GM04504 (cell line): ENCODE measurements at places on chromosomes 13 and 19.

DNA sequence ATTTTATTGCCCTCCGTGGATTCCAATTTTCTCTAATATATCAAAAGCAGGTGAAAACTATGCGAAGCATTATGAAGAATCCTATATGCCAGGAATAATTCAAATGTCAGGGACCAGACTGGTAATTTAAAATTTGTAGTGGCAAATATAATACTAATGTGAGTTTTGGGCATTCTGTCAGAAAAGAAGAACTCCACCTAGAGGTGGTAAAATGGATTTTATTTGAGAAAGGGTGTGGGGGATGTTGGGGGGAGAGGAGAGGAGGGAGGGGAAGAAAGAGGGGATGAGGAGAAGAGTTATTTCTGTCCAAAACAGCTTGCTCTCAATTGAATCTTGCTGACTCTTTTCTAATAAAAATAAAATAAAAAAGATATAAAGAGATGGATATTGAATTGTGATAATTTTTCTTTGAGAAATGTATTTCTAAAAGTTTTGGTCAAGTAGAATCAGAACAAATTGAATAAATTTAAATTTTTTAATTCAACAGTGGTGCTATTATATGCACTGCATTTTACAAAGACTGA, 929.3 kb upstream of the SLITRK5 start:
- no peak for DNase-seq

GRCh38 chr19:51375504-51376221, 3.2 kb upstream of the NKG7 start:
- no peak for DNase-seq

DNA sequence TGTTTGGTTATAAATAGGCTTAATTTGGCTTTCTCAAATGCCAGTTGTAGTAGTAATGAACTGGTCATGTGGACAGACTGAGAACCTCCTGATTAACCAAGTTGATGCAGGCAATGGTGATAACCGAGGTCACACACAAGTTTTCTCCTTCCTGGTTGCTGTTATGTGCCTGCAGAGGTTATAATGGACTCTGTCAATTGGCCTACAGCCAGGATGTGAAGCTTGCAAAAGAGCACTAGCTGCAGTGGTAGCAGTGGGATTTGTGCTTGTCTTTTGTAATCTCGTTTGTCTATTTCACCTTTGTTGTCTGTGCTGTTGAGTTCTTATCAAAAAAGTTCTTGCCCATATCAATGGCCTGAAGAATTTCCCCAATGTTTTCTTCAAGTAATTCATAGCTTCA, 20.6 kb downstream of the OR10H3 start:
- DNase-seq, result no peak

GRCh38 chr19:35105411-35106290, 10.0 kb upstream of the FXYD3 start:
- no peak for DNase-seq

DNA sequence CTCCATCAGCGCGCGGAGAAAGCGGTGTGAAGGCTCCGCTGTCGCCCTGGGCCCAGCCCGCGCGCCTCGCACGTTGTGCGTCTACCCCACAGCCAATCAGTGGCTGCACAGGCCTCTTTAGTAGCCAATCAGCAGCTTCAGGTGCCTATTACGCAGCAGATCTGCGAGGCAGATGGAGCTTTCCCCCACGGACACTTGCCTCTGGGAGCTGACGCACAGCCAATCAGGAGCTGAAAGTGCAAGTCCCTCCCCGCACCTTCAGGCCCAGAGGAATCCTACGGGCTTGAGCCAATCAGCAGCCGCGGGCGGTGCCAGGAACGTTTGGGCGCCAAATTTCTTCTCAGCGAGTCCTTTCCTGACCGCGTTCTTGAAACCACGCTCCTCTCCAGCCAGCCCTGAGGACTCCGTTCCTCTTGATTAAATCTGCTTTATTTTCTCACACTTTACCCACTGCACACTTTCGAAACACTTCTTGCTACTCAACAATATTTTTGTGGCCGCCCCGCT, 39.9 kb downstream of the SIGLEC7 start:
- DNase-seq, result no peak

DNA sequence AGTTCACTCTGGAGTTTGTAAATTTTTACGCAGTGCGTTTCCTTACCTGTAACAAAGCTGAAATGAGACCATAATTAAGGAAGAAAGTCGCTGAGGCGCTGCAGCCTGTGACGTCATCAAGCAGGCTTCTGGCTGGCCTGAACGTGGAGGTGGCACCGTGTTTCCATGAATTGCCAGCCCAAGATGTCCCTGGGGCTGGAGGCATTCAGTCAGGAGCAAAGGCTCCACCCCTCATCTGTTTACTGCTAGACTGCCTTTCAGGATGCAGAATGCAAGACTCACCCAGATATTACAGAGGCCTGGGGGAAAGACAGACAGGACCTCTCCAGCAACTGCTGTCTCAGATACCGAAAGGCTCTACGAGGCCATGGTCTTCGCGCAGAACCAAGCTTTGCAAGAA, 424.6 kb downstream of the TSHZ3 start:
- no peak for DNase-seq

DNA sequence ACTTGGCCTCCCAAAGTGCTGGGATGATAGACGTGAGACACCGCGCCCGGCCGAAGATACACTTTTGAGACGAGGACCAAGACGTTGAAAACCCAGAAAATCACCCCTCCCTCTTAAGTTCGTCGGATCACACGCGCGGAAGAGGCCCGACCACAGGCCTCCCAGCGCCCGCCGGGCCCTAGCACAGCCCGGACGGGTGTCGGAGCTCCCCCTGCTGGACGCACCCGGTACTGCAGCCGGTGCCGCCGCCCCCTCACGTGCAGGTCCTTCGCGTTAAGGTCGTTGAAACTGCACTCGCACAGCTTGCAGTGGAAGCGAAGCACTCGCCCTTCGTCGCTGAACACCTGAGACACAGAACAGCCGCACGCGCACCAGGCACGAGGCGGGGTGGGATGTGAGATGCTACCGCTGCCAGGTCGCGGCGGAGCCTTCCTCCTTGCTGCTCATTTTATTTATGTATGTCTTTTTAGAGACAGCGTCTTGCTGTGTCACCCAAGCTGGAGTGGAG, 35.7 kb upstream of the MATK start:
- no peak for DNase-seq

- no peak for DNase-seq
Measured at GRCh38 chr19:49651820-49652550, 10.0 kb downstream of the SCAF1 start.

- no peak for DNase-seq
Measured at GRCh38 chr13:114122591-114123211, 9.7 kb downstream of the RASA3 start.

DNA sequence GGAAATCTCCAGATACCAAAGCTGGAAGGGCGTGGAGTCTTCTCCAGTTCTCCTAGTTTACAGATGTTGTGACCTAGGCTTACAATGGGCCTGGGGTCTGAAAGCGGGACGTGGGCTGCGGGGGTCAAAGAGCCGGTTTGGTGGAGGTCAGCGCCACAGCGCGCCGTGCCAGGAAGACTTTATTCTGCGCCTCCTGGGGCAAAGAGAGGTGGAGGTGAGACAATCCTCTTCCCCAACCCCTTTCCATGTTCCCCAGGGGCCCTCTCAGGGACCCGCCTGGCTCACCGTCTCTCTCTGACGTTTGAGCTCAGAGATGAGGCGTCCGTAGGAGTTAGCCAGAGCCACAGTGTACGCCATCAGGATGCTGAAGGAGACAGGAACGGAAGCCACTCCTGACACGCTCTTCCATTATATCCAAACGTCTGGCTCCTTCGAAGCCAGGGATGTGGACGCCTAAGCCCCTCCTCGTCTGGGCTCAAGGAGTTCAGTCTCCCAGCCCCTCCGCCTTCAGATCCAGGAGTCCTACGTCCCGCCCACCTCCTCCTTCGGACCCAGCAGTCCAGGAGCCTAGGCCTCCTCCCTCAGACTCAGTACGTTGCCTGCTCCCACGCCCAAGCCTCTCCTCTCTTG, 776 bp upstream of the LENG1 start:
- no peak for DNase-seq

DNA sequence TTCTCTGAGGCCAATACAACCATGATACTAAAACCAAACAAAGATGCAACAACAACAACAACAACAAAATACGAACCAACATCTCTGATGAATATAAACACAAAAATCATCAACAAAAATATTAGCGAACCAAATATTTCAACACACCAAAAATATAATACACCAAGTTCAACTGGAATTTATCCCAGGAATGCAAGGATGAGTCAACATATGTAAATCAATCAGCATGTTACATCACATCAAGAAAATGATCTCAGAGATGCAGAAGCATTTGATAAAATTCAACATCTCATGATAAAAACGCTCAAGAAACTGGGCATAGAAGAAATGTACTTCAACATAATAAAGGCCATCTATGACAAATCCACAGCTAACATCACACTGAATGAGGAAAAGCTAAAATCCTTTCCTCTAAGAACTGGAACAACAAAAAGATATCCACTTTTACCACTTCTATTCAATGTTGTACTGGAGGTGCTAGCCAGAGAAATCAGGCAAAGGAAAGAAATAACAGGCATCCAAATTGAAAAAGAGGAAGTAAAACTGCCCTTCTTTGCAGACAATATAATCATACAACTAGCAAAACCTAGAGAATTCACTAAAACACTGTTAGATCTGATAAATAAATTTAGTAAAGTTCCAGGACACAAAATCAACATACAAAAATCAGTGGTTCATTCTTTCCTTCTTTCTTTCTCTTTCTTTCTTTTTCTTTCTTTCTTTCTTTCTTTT, 2448.7 kb upstream of the PCDH20 start:
- DNase-seq, result no peak

DNA sequence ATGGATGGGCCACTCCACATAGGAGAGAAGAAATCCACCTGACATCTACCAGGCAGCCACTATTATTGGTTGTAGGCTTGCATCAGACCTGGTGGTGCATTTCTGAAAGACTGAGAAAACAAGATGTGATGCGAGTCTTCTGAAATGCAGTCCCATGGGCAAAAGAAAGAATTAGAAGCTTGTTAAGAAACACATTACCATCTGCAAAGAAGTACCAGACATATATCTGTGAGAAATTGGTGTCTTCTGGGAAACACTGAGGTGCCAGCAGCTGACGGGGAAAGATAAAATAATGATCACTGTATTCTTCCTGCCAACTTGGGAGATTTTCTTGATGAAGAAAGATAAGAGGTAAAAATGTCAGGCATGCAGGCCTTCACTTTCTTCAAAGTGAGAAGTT, 14.4 kb downstream of the AMER2 start:
- no peak for DNase-seq

- no peak for DNase-seq
Measured at GRCh38 chr19:44113784-44114390, 688 bp downstream of the ZNF225 start.

- DNase-seq, result no peak
Measured at GRCh38 chr19:53101518-53101917, 1.7 kb downstream of the ZNF160 start.

DNA sequence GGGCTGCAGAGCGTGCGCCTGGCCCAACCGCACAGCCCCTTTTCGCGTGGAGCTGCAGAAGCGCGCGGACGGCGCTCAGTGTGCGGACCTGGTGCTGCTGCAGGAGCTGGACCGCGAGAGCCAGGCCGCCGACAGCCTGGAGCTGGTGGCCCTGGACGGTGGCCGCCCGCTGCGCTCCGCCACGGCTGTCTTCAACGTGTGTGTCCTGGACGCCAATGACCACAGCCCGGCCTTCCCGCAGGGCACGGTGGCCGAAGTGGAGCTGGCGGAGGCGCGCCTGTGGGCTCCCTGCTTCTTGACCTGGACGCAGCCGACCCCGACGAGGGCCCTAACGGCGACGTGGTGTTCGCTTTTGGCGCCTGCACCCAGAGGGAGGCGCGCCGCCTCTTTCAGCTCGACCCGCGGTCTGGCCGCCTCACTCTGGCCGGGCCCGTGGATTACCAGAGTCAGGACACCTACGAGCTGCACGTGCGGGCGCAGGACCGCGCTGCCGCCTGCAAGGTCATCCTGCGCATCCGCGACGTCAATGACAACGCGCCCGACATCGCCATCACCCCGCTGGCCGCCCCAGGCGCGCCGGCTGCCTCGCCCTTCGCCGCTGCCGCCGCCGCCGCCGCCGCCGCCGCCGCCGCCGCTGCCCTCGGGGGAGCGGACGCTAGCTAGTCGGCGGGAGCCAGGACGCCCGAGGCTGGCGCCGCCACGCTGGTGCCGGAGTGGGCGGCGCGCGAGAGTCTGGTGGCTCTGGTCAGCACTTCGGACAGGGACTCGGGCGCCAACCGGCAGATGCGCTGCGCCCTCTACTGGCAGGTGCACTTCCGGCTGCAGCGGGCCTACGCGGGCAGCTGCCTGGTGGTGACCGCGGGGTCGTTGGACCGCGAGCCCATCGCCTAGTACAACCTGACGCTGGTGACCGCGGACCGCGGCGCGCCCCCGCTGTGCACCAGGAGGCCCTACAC, 172.2 kb downstream of the OLFM4 start:
- no peak for DNase-seq

- DNase-seq, result no peak
Measured at GRCh38 chr19:9566729-9567128, 17.6 kb downstream of the ZNF121 start.

- DNase-seq, result no peak
Measured at GRCh38 chr19:50565984-50566903, 2.0 kb downstream of the LRRC4B start.

GRCh38 chr19:6694147-6694815, 24.3 kb upstream of the TNFSF14 start:
- no peak for DNase-seq

DNA sequence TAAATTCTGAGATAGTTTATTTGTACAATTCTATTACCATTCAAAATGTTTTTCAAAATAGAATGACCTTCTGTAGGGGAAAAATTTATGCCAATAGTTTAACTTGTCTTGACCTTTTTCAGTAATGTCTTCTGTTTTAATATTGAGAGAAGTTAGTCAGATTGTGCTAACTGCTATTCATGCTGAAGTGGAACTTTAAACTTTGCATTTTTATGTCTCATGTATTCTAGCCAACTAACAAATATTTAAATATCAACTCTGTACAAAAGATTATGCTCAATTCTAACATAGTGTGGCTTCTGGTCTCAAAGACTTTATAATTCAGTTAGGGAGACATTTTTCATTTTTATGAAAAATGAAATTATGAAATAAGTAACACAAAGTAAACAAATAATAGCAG, 94.2 kb downstream of the WDFY2 start:
- no peak for DNase-seq

- no peak for DNase-seq
Measured at GRCh38 chr19:31626941-31627340, 277.7 kb upstream of the TSHZ3 start.

GRCh38 chr19:53091413-53092254, 11.6 kb downstream of the ZNF160 start:
- no peak for DNase-seq

- no peak for DNase-seq
Measured at GRCh38 chr13:53512635-53513034, 484.0 kb downstream of the OLFM4 start.

- no peak for DNase-seq
Measured at GRCh38 chr19:18620902-18621301, 8.2 kb downstream of the TMEM59L start.
